ENCODE measurements at places on chromosomes 2 and 18. TPM values are rescaled to one million over a fixed set of nuclear protein-coding genes. Genes with fewer than 3 reads are reported as not detected.

DNA sequence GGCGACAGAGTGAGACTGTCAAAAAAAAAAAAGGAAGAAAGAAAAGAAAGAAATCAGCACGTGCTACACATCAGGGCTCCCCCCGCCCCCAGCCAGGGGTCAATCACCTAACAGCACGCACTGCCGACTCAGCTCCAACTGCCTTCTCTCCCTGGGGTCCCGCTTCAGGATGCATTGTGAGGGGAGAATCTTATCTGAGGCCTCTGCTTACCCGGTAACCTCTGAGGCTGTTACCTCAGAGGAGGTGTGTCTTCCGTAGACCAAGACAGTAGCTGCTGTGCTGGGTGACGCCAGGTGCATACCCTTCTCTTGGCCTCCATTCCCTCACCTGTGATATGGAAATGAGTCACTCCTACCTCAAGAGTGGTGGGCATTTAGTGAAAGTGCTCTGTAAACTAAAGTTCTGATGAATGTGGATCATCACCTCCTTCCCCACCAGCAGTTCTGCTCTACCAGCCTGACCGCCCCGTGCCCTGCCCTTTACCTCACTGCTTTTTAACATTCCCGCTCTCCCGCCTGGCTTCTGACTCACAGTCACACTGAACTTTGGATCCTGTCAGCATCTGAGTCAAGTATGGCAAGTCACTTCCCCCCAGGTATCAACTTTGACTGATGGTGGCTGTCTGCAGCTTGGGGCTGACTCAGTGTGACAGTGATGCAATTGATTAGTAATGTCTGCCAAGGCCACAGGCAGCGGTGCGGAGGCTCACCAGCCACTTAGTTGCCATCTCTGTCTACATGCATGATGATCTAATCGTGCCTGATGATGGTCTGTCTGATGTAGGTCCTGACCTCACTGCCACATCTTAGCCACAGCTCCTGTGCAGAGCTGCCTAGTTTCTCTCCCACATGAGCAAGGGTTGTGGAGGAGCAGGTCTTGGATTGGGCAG lies 20.1 kb downstream of the ARID5A start:
- DNase-seq: no peak

DNA sequence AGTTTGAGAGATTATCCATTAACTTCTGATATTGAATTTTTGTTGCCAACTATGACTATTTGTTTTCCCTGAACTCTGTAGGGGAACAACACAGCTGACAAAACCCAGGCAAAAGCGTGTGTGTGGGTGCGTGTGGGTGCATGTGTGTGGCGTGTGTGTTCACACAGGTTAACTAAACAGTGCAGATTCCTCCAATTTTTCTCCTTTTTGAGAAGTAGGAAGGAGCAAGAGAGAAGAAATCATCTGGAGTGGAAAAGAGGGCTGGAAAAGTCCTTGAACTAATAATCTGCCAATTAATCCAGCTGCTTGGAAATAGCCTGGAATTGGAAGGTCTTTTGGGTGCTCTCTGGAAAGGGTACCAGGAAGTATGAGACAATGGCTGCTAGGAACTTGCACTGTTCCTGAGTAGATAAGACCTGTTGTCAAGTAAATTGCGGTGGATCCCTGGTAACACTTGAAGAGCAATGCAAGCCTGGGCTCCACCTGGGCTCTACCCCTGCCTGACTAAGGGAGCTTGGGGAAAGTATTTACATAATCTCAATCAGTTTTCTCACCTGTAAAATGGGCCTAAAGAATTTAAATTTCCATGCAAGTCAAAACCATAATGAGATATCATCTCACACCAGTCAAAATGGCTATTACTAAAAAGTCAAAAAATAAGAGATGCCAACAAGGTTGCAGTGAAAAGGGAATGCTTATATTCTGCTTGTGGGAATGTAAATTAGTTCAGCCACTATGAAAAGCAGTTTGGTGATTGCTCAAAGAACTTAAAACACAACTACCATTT lies 40.5 kb upstream of the IL1R1 start:
- DNase-seq: no peak

Gene GPR55
- 0.18 TPM for total RNA-seq

DNA sequence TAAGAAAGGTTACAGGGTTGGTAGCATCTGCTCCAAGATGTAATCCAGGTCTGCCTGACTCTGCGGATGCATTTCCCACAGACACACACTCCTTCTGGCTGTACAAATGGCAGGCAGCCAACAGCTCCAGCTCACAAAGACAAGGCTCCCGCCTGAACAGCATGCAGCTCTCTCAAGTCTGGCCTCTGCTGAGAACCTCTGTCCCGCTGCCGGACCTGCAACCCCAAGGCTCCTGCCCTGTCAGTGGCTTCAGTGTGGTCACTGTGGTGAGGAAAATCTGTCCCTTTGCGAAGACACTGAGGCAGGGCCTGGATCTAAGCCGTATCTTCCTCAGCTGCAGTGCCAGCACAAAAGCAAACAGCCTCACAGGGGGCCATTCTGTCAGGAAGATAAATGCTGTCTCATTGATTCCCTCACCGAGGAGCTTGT lies 469.3 kb upstream of the MEX3C start:
- peak; percentile 54 for DNase-seq
